A549 treated with CORT108297 at 1 μM for 4 hours (cell line): ENCODE measurements at places on chromosomes 13 and 19. TPM values are rescaled to one million over a fixed set of nuclear protein-coding genes. Genes with fewer than 3 reads are reported as not detected.

Gene FPR3
- not detected in 5 replicates for total RNA-seq

Gene PSG7
- 0.04 to 0.07 TPM (median 0.05 TPM) in 3 of 5 replicates, not detected in the others for total RNA-seq

Gene ERICH4
- total RNA-seq, result 0.09 TPM in 1 of 5 replicates, not detected in the others

Gene TGFBR3L
- 0.73 to 2.3 TPM (median 2.1 TPM) in 5 replicates for total RNA-seq

Gene SAFB
- total RNA-seq, result 53.1 to 61.9 TPM (median 55.9 TPM) in 5 replicates

Gene CGB5
- total RNA-seq, result 0.60 to 1.9 TPM (median 0.88 TPM) in 5 replicates

Gene SERPINE3
- not detected in 5 replicates for total RNA-seq

Gene CBY2
- total RNA-seq, result not detected in 5 replicates

Gene CGB8
- total RNA-seq, result 2.9 to 5.0 TPM (median 4.8 TPM) in 5 replicates

Gene CHST8
- 0.06 to 0.24 TPM (median 0.24 TPM) in 4 of 5 replicates, not detected in the other for total RNA-seq

Gene KLK4
- 0.08 to 0.39 TPM (median 0.11 TPM) in 5 replicates for total RNA-seq

Gene RNF113B
- not detected in 5 replicates for total RNA-seq

Gene PPP1R13L
- 29.4 to 40.5 TPM (median 30.3 TPM) in 5 replicates for total RNA-seq

Gene ZNF471
- total RNA-seq, result 0.02 to 0.06 TPM (median 0.04 TPM) in 3 of 5 replicates, not detected in the others

Gene IFI30
- 12.6 to 24.1 TPM (median 14.9 TPM) in 5 replicates for total RNA-seq

Gene ICAM5
- total RNA-seq, result 0.47 to 1.3 TPM (median 1.0 TPM) in 5 replicates

Gene PRSS57
- total RNA-seq, result 0.13 TPM in 1 of 5 replicates, not detected in the others

Gene PRTN3
- total RNA-seq, result 0.27 to 0.56 TPM (median 0.34 TPM) in 5 replicates

Gene NOP53
- 239 to 288 TPM (median 245 TPM) in 5 replicates for total RNA-seq

Gene TTC9B
- total RNA-seq, result 0.14 to 1.1 TPM (median 0.69 TPM) in 5 replicates

Gene IGFL3
- total RNA-seq, result 0.20 to 0.45 TPM (median 0.31 TPM) in 5 replicates

Gene APOE
- 11.9 to 23.5 TPM (median 16.2 TPM) in 5 replicates for total RNA-seq

Gene CEACAM7
- total RNA-seq, result 0.10 to 0.22 TPM (median 0.12 TPM) in 3 of 5 replicates, not detected in the others

Gene CYP4F2
- 0.05 to 0.25 TPM (median 0.18 TPM) in 5 replicates for total RNA-seq

Gene LIM2
- total RNA-seq, result not detected in 5 replicates

Gene PNMA8C
- total RNA-seq, result not detected in 5 replicates

Gene EXOSC5
- total RNA-seq, result 75.7 to 110 TPM (median 102 TPM) in 5 replicates

Gene CPT1C
- 12.0 to 15.0 TPM (median 12.8 TPM) in 5 replicates for total RNA-seq
